ENCODE measurements at places on chromosomes 7 and 10. TPM values are rescaled to one million over a fixed set of nuclear protein-coding genes. Genes with fewer than 3 reads are reported as not detected.

DNA sequence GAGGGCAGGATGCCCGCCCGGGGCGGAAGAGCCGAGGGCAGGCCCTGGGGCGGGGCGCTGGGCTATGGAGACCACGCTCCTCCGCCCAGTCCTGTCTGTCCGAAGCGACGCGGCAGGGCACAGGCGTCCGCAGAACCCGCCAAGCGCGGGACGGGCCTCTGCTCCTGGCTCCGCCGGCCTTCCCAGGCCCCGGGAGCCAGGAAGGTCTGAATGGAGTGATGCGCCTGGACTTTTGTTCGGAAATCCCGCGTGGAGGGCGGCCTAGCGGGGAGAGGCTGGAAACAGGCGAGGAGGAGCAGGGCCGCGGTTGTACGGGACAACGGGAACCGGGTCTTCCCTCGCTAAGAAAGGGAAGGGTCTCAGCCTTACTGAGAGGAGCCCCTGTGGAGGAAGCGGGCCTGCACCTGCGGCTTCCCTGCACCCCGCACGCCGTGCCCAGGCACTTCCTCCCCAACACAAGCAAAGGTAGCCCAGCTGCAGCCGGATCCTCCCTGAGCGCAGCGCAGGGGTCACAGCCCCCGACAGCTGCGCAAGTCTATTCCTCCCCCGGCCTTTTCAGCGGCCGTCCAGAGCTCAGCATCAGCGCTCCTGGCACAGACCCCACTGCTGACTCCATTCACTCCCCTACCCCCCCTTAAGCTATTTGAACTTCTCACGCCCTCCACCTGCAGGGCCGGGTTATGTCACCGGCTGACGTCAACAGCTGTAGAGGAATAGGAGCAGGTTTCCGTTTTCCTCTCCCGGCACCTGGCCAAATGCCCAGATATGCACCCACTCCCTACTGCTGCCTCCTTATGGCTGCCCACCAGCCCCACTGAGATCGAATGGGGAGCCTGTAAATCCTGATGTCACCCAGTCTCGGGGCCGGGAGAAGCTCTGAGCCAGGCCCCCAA lies 143.2 kb upstream of the RET start:
- DNase-seq, result peak; percentile 4

DNA sequence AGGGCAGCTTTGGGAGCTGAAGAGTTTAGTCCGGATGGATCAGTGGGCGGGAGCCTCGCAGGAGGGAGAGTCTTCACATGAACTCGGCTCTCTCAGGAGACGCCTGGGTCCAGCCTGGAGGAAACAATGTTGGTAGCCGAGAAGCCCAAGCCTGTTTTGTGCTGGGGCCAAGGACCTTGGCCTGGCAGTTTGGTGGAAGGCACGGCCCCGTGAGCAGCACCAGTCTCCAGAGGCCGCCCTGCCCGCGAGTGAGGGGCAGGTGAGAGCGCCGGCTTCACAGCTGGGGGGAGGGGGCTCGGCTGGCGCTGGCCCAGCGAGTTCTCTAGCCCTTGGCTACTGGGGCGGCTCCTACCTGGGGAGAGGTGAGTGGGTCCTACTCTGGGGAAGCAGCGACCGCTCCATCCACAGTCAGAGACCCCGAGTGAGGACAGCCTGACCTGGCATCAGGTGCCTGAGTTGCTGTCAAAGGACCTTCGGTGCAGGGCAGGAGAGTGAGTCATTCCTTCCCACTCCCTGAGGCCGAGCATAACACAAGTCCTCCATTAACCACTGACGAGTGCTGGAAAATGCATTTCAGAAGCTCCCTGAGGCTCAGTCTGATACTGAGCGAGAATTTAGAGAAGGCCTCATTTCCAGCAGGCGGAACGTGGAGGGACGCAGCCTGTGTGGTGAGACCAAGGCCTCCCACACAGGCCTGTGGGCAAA lies 89.3 kb upstream of the DIP2C start:
- no peak for DNase-seq

SMO gene
- 2.0 TPM for total RNA-seq

CLRN3 gene
- total RNA-seq, result not detected

GRCh38 chr10:75646218-75646915 lies 214.9 kb downstream of the LRMDA start:
- no peak for DNase-seq

- DNase-seq, result no peak
These were observed 28.4 kb downstream of the MPP7 start for GRCh38 chr10:28274475-28274874.

DNA sequence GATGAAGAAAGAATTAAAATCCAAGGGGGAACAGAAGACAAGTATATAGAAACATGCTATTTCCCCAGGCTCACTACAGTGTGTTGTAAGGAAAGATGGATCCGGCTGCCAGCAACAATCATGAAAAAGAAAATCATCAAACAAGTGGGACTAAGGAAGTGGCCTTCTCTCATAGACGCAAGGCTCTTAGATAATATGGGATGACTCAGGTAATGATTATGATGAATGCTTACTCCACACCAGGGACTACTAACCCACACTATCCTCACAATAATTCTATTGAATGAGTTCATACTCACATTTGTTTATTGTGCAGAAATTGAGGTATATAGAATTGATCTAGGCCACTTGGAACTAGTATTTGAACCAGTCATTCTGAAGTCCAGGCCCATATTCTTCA lies 111.2 kb upstream of the BET1 start:
- DNase-seq, result no peak

UFSP1 gene
- total RNA-seq, result 0.34 TPM

- DNase-seq, result no peak
These were observed 18.9 kb downstream of the MACC1 start for GRCh38 chr7:20198260-20198659.

GRCh38 chr10:124033887-124034218 lies 59.5 kb downstream of the CHST15 start:
- DNase-seq, result no peak

TRPV5 gene
- not detected for total RNA-seq

- no peak for DNase-seq
These were observed 92.8 kb upstream of the PPIF start for GRCh38 chr10:79254333-79255006.

ATXN7L1 gene
- 12.5 TPM for total RNA-seq

DNA sequence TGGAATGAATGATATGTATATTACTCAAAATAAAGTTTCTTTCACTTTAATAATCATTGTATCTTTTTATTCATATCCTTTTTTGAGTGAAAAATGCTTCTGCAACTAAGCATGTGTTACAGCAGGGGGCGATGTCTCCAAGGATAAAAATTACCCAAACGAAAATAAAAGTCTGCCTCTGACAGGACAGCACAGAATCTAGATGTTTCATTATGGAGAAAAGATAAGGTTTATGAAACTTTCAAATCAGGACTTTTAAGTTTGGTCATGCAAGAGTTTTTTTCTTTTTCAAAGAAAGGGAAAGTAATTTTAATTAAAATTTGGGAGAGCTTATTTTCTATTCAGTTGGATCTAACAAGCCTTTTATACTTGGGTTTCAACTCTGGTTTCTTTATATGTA lies 48.4 kb downstream of the TES start:
- DNase-seq, result peak; percentile 48

SHH gene
- total RNA-seq, result 0.10 TPM

BTBD16 gene
- total RNA-seq, result not detected

GRCh38 chr7:64758151-64758550 lies 36.1 kb upstream of the ZNF138 start:
- DNase-seq, result no peak

DNA sequence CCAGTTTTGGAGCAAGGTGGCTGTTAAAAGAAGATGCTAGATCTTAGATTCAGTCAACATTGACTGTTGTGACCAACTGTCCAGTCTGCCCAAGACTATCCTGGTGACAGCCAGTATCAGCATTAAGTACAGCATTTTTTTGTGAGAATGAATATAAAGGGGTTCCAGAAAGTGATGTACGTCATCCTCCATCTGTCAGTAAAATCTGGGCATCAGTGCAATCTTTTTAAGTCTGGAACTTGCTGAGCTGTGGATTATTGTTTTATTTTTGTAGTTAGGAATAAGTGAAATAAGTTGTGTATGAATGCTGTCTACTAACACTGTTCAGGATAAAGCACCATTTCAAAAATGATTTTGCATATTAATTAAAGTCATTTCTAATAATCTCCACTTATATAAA lies 1020.0 kb upstream of the GHITM start:
- DNase-seq, result no peak

DNA sequence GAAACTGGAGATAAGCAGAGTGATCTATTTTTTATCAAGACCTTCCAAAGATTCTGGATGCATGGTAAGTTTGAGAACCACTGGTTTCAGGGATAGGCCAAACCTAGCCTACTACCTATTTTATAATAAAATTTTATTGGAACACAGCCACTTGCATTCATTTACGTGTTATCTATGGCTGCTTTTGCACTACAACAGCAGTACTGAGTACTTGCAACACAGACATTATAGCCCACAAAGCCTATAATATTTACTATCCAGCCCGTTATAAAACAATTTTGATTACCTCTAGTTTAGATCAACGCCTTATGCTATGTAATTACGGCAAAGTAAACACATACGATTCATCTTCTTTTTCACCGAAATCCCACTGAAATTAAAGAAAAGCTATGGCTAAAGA lies 18.4 kb downstream of the STEAP1 start:
- no peak for DNase-seq

DNA sequence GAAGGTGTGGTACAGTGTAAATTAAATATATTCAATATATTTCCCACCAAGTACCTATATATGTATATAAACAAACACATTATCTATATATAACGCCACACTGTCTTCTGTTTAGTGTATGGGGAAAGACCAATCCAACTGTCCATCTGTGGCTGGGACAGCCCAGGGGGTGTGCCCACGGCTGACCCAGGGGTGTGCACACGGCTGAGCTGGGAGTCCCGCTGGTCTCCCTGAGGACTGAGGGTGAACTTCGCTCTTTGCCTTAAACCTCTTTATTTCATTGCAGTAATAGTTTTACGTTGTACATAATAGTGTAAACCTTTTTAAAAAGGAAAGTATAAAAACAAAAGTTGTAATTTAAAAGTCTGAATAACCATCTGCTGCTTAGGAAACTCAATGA lies 6.3 kb downstream of the EN2 start:
- DNase-seq, result no peak

- no peak for DNase-seq
These were observed 92.8 kb downstream of the PRKAG2 start for GRCh38 chr7:151783958-151784575.

DNA sequence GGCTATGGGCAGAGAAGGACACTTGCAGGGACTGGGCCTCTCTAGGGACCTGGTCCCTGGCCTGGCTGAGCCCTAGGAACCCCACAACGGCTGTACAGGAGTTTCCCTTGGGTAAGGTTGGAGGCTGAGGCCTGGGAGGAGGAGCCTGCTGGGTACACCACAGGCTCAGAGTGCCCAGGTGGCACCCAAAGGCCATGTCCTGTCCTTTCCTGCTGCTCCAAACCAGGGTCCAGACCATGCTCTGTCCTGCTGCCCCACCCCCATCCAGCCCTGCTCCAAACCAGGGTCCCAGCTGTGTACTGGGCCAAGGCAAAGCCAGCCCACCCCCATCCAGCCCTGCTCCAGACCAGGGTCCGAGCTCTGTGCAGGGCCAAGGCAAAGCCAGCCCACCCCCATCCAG lies 35.3 kb upstream of the ZNF488 start:
- no peak for DNase-seq

DNA sequence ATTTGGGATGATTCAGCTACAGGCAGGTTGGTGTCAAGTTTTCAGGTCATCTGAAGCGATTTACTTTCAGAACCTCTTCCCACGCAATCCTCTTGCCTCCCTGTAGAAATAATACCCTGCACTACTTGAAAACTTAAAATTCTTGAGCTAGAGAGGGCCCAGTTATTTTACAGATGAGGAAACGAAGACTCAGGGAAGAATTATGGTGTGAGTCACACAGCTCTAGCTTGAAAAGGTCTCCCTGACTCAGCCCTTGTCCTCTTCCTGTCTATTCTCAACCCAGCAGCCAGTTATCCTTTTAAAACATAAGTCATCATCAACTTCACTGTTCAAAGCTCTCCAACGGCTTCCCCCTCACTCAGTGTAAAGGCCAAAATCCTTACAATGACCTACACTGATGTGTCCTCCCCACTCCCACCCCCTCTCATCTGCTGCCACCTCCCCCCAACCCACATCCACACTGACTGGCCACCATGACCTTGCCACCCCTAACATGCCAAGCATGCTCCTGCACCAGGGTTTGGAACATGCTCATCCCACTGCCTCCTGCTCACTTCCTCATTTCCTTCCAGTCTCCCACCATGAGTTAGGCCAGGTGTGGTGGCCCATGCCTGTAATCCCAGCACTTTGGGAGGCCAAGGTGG lies 3.4 kb downstream of the DNMBP start:
- DNase-seq, result peak; percentile 6

DNA sequence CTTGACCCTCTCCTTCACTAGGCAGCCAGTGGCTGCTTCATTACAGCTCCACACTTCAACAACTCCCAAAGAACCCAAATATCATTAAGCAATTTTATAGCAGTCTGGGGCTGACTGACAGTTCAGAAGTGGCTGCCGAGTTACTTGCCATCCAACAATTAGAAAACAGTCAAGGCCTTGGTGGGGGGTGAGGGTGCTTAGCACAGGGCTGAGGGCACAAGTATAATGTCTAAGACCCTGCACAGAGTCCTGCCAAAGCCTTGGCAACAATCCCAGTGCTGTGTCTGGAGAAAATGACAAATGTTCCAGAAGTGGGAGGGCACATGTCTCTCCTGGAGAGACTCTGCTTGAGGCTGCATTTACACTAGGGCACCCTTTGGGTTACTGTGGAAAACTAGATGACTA lies 71.1 kb downstream of the CXCL12 start:
- DNase-seq, result no peak

DNA sequence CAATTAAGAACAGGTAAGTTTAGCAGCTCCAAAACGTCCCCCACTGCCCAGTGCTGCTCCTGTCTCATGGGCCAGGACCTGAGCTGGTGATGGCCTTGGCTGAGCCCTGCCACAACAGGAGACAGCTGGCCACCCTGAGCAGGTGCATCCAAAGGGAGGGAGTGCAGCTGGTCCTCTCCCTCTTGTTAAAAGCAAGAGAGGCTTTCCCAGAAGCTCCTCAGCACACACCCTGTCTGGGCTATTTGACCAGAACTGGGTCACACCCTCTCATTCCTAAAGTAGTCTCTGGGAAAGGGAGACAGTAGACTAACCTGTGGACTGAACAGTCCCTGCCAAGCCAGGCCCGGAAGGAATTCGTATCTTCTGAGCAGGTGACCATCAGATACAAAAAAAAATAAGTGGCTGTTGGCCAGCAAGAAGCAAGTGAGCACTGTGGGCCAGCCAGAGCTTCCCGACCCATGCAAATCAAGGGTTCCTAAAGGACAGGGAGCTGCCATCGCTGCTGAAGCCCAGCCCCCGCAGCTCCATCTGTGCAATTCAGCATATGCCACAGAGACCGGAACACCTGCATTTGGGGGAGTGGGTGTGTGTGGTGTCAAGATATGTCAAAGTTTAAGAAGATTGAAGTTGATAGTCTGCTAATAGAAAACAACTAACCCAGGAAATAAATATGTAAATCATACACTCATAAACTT lies 2.1 kb upstream of the TMEM72 start:
- no peak for DNase-seq

OGDHL gene
- total RNA-seq, result 0.99 TPM

DNA sequence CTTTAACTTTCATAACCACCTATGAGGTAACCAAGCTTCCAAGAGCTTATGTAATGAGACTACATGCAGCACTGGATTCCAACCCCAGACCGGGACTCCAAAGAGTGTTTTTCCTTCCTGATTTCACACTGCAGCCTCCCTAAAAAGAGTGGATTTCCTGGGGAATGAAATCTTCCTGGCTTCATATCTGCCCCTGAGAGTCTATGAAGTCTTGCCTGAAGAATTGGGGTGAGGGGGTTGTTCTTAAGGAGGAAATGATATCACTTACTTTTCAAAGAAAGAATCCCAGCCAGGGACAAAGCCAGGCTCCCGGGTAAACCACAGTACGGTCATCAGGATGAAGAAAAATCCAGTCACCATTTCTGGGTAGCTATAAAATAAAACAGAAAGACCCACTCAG lies 29.7 kb downstream of the STMP1 start:
- DNase-seq, result no peak

GDF2 gene
- not detected for total RNA-seq

Measured in activated T-cell treated with anti-CD3 and anti-CD28 coated beads, Interleukin-2, amount 50 U/mL, for 72 hours (primary cell).